Stimulated activated CD4-positive, alpha-beta T cell treated with anti-CD3 and anti-CD28 coated beads, TNF-alpha, amount 100 ng/mL, for 1 hour (primary cell): ENCODE measurements at places on chromosomes 4 and X.

- DNase-seq: no peak
Observed at GRCh38 chr4:102778720-102779119, 18.0 kb upstream of the MANBA start.

DNA sequence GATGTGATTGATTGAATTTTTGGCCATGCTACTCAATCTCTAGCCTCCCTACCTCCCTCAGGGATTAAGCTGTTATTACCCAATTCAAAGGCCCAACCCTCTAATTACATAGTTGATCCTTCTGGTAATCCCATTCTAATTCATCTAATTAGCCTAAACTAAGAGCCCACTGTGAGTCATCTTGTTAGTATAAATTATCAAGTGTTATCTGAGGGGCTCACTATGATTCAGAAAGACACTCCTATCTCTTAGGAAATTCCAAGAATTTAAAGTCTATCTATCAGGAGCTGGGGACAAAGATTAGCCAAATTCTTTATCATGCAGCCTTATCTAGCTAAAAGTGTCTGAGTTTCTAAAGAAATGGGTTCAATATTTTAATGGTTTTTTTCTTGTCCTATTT lies 32.9 kb upstream of the VEGFC start:
- no peak for DNase-seq

- DNase-seq: no peak
Observed at GRCh38 chrX:13654116-13654515, 1.2 kb downstream of the TCEANC start.

DNA sequence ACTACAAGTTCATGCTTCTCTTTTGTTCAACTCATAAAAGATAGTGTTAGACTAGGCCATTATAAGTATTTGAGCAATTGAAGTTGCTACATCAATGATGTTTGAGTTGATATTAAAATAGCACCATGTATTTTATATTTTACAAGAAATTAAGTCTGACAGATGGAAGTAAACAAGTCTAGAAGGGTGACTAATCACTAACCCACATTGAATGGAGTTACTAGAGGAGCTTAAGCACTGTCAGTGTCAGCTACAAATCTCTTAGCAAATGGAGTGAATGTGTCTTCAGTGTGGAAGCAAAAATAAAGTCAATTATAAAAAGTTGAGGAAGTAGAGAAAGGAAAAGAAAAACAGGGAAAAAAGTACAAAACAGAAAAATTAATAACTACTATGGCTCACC lies 592.5 kb downstream of the PCDH18 start:
- DNase-seq: no peak

GRCh38 chr4:109879081-109879480 lies 31.2 kb downstream of the LRIT3 start:
- no peak for DNase-seq

DNA sequence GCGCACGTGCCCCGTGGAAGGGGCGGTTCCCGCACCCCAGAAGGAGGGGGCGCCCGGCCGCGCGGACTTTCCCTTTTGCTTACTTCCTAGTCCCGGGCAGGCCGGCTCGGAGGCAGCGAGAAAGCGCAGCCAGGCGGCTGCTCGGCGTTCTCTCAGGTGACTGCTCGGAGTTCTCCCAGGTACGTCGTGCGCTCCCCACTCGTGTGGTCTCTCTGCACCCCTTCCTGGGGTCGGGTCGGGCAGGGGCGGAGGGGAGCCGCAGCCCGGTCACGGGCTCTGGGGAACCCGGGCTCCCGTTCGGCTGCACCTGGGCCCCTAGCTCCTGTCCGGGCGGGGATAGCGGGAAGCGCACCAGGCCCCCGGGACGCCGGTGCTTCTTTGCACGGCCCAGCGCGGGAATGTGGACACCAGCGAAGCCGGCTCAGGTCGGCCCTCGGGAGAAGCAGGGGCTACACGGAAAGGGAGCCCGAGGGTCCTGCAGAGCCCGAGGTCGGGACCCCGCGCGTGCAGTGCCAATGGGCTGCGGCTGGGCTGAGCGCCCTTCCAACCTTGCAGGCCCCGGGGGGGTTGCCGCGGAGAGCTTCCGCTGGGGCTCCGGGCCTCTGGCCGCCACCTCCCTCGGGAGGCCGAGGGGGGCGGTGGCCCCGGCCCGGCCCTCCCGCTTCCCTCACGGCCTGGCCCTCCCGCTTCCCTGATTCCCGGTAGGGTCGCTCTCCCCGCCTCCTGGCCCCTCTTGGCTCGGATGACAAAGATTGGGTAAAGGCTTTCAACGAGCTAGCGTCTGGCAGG lies at the start of gene TLR2:
Gene TLR2, plus strand, starts transcription at position 99 of the 789 bp plus-strand sequence. CDS start 18,628 bp downstream, outside the sequence.
- peak; percentile 32 for DNase-seq

DNA sequence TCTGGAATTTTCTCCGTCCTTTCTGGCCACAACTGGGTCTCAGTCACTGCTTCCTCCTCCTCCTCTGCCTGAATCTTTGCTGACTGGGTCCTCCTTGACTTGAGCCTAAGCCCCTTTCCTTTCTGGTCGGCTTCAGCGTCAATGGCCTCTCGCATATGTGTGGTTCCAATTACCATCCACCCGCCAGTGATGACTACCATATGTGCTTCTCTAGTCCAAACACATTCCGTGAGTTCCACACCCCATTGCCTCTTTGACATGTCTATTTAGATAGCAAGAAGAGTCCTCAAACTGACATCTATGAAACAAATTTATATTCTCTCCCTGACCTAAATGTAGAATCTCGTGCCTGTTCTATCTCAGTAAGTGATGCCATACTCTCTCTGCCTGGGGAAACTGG lies 19.8 kb downstream of the MXRA5 start:
- DNase-seq: no peak

DNA sequence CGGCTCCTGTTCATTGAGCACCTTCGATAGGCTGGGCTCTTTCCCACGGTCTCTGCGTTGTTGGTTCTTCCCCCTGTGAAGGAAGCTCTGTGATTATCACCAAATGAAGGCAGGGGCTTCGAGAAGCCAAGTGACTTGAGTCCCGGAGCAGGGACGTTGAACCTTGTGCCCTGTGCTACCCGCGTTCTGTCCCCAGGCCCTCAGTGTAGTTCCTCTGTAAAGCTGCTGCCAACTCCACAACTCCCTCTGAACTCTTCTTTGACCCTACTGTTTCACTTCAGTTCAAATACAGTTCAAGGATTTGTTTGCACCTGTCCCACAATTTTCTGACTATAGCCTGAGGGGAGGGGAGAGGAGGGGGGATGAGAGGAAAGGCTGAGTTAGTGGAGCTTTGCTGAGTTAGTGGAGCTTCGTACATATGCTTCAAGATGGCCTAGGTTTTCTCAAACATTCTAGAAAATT lies 635 bp upstream of the PHF8 start:
- DNase-seq: no peak

- no peak for DNase-seq
Observed at GRCh38 chrX:10450229-10450958, 170.0 kb downstream of the MID1 start.

GRCh38 chrX:68666580-68666979 lies 19.1 kb downstream of the STARD8 start:
- no peak for DNase-seq

DNA sequence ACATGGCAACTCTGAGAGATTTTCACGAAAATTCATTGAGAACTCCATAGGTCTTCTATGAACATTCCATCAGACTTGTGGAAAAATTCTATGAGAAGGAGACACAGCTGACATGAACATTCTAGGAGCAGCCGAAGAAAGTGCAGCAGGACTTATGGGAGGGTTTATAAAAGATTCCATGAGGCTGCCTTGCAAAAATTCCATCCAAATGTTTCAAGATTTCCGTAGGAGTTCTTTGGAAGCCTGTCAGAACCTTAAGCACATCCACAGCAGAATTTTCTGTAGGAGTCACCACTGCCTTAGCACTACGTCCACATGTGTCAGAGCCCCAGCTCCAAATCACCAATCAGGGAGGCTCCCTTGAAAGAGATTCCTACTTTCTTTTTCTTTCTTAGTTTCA lies 67.0 kb upstream of the MSX1 start:
- DNase-seq: no peak

DNA sequence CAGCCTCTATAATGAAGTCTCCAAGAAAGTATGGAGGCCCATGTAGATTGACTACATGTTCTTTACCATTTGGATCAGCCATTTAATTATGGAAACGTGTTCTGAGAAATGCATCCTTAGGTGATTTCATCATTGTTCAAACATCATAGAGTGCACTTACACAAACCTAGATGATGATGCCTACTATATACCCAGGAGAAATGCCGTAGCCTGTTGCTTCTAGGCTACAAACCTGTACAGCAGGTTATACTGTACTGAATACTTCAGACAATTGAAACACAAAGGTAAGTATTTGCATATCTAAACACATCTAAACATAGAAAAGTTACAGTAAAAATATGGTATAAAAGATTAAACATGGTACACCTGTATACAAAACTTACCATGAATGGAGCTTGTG lies 186.5 kb upstream of the FSTL5 start:
- no peak for DNase-seq

- DNase-seq: no peak
Observed at GRCh38 chr4:126738527-126738923, 894.2 kb upstream of the INTU start.
